ENCODE measurements at places on chromosomes 5 and 9. TPM values are rescaled to one million over a fixed set of nuclear protein-coding genes. Genes with fewer than 3 reads are reported as not detected.

The DMRT3 gene
- not detected for total RNA-seq

The KIF27 gene
- total RNA-seq: 8.7 TPM

The GFRA3 gene
- 0.41 TPM for total RNA-seq

The IL7R gene
- total RNA-seq: 53.7 TPM

The PCDHA2 gene
- total RNA-seq: 0.50 TPM

The C6 gene
- total RNA-seq: 46.2 TPM

The PCDHGB6 gene
- 7.5 TPM for total RNA-seq

The PCDHB10 gene
- total RNA-seq: 2.3 TPM

The NUDCD2 gene
- 24.3 TPM for total RNA-seq

The SMAD5 gene
- 67.7 TPM for total RNA-seq

DNA sequence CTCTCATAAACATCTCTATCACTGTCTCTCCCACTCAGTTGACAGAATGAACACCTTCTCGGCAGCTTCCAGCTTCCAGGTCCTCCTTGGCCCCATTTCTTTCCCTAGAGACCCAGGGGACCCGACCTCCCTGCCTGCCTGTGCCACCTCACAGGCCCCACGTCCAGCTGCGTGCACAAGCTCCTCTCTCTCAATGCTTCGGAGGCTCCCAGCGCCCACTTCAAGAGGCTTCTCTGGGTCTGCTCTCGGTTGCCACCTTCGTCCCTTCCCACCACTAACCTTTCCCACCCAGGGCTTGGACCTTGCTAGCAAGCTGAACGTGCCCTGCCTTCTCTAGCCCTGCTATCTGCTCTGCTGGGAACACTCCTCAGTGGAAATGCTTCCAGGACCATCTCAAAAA, 2.8 kb upstream of the N4BP3 start:
- no peak for DNase-seq

DNA sequence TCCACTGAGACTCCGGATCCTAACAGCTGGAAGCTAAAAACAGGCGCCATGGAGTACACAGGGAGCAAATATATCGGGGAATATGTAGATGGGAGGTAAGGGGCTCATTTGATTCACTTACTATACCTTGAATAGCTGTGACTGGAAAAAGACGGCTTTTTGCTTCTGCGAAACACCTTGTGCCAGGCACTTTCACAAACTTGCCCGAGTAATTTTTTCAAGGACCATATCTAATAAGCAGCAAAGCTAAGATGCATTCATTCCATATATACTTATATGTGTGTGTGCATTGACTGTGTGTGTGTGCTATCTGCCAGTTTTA, 178 bp downstream of the MORN5 start:
- no peak for DNase-seq

DNA sequence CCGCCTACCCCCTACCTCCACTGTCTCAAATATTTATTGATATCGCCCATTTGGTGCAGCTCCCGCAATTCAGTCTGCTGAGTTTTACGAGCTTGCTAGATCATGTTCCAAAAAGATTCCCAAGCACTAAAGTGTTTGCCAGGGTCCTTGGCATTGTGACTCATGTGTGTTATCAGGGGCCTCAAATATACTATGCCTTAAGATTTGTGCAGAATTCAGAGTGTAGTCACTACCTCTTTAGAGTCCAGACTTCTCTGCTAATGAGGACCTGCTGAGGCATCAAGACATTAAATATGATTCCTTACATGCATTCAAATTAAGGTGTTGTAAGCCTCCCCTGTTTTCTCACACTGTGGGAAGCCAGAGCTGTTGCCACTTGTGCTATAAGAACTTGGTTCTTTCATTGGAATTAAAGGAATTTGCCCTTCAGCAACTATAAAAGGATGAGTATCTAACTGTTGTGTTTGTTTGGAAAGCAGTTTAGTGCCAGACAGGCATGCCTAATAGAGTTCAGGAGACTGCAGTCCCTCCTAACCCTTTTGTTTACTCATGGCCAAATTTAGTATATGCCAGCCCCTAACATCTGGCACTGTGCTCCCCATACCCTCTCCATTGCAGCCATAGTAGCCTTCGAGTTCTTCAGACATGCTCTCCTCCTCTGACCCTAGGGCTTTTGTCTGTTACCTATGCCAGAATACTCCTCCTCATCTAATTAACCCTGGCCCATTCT, 316.4 kb downstream of the NR3C1 start:
- no peak for DNase-seq

- DNase-seq: no peak
These were observed 25.2 kb upstream of the XPA start for GRCh38 chr9:97722331-97722730.

DNA sequence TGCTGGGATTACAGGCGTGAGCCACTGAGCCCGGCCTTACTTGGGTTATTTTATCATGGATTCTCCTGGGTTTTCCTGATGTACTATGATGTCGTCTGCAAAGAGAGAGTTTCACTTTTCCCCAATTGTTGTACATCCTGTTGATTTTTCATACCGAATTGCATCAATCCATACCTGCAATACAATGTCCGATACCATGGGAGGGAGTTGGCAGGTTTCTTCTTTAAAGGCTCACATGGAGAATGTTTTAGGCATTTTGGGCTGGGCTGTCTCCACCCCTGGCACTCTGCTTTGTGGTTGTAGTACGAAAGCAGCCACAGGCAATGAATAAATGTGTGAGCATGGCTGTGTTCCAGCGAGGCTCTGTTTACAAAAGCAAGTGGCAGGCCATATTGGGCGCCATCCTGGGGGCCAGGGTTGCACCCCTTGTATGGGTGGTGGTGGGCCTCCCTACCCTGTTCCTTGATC, 35.1 kb upstream of the EXOC3 start:
- no peak for DNase-seq

- peak; percentile 16 for DNase-seq
These were observed 41.3 kb upstream of the ORM1 start for GRCh38 chr9:114281473-114282103.

DNA sequence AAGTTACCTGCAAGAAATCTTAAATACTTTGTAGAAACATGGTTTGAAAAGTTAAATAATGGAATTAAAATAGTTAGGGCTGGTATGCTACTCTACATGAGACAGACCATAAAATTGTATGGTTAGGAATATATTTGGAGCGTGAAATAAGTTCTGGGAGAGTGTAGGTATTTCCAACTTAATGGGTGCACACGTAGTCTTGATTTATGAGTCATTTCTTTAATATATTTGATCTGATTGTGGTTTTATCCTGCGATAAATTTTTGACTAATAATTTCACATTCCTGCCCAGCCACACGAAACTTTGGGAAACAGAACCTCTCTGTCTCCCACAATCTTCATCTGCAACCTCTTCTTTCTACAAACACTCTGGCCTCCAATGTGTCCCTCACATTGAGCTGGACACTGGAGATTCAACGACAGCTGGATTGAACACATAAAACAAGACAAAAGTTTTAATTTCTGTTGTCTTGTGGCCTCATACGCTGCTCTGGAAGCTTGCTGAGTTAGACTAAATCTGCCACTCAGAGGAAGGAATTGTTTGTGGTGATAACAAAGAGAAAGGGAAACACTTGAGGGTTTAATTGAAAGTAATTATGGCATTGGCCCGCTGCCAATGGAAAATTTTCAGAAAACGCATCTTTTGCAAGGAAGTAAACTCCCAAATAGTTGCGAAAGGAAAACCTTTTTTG, 201.8 kb upstream of the ZNF608 start:
- no peak for DNase-seq

- DNase-seq: no peak
These were observed 287.9 kb upstream of the ZNF608 start for GRCh38 chr5:125034331-125034730.

DNA sequence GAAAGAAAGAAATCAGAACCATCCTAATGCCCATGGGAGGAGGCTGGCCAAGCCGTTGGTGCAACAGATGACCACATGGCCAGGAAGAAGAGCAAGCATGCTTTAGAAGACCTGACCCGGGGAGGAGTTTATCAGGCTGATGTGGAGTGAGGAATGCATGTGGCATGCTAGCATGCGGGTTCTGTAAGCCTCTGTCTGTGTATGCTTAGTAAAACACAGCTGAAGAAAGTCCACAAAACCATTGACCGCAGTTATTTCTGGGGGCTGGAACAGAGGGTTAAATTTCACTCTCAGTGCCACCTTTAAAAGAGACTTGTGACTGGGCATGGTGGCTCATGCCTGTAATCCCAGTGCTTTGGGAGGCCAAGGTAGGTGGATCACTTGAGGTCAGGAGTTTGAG, 19.1 kb downstream of the GFI1B start:
- DNase-seq: no peak

DNA sequence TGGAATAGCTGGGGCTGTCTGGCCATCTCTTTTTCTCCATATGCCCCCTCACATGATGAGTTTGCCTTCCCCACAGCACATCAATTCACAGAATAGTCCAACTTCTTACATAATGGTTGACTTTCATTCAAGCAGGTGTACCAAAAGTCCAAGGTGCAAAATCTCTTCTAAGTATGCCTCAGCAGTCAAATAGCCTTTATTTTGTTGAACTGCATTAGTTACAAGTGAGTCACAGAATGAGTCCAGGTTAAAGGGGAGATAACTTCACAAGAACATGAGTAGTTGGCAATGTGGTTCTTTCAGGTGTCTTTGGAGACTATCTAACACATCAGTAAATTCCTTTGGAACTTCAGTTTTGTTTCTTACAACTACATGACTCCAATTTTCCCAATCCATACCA, 672.5 kb downstream of the PRELID2 start:
- DNase-seq: no peak

GRCh38 chr9:91162311-91162710, 199.4 kb downstream of the AUH start:
- no peak for DNase-seq

DNA sequence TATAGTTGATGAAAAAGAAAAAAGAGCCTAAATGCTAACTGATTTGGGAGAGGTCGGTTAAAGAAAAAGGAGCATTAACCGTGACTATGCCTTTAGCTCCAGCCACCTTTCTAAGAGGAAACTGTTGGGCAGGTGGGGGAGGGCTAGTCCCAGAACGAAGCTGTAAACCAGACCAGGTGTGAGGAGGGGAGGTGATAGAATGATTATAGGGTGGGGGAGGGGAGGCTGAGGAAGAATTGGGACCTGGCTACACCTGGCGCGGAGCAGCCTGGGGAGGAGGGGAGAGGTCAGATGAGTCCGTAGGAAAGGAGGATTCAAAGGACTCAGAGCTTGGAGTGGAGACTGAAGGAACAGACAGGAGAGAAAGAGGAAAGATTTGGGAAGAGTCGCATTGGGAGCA, 73.4 kb downstream of the PHAX start:
- no peak for DNase-seq

GRCh38 chr9:89375191-89375760, 57.0 kb downstream of the SECISBP2 start:
- peak; percentile 51 for DNase-seq

Data from kidney (tissue), 22 donors.